Esophagus squamous epithelium (tissue), 5 donors: ENCODE measurements at places on chromosomes 4 and X.

DNA sequence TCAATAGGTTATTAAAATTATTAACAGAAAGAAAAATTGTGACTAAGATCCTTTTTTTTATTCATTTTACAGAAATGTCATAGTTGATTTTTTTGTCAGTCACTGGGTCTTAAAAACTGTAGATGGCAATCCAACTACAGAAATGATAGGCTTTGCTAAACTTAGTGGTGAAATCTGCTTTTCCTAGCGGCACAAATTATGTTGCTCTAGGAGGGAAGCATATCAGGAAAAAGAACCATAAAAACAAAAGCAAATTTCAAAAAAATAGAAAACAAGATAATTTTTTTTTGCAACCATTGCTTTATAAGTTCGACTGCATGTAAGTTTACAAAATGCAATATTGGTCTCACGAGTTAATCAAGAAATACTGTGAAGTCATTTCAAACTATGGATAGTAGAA lies 443.5 kb upstream of the IGFBP7 start:
- no peak for DNase-seq

DNA sequence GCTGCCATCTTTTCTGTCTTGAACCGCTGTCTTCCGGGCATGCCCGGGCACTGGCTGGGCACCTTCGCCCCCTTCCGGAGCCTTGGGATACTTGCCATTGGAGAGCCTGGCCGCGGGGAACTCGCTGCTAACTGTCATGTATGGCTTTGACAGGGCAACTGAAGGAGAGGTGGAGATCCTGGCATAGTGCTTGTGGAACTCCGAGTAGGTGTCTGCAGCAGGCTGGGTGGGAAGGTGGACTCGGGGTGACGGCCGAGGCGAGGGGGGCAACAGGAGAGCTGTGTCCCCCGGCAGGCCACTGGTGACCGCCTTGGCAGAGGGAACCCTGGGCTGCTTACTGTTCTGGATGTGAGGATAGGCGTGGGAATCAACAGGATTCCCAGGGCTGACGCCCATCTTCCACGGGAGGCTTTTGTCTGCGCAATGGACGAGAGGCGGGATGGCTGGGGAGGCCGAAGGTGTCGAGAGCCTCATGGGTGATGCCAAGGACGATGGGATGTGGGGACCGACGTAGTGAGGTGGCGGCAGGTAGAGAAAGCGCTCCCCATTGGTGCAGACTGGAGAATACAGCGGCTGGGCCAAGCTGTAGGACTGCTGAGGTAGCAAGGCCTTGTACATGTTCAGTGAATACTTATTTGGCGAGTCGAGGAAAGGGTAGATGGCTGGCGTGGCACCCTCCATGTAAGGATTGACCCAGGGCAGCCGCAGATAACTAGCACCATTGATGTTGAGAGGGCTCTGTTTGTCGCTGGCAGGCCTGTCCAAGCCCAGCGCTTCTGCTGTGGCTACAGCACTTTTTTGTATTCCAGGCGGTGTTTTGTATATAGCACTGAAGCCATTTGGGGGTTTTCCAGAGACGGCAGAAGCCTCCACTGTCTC lies 23.4 kb downstream of the BCOR start:
- no peak for DNase-seq

DNA sequence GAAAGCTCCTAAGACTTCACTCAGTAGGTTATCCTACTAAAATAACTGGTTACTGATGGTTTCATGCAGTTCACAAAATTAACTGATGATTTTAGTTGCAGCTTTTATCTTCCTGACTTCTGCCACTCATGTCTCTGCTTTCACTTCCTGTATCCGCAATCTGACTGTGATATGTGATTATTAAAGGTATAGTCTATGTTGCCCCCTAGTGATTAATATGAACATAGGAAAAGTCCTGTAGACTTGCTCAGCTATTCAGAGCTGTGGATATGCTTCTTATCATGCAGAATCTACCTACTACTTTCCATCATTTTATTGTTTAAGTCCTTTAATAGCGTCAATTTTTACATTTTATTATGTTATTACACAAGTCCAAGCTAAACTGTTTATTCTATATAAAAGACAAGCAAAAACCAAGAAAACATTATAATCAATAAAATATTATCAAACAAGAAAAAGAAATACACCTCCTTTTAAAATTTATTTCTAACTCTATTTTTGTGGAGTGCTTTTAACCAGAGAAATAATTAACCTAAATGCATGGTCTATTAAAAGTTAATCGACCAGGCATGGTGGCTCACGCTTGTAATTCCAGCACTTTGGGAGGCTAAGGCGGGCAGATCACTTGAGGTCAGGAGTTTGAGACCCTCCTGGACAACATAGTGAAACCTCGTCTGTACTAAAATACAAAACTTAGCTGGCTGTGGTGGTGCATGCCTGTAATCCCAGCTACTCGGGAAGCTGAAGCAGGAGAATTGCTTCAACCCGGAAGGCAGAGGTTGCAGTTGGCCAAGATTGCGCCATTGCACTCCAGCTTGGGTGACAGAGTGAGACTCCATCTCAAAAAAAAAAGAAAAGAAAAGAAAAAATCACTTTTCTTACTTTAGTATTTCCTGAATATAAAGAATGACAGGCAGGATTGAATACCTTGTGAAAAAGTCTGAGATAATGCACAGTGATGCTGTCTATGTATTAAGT lies 40.4 kb upstream of the TLR2 start:
- DNase-seq: no peak

DNA sequence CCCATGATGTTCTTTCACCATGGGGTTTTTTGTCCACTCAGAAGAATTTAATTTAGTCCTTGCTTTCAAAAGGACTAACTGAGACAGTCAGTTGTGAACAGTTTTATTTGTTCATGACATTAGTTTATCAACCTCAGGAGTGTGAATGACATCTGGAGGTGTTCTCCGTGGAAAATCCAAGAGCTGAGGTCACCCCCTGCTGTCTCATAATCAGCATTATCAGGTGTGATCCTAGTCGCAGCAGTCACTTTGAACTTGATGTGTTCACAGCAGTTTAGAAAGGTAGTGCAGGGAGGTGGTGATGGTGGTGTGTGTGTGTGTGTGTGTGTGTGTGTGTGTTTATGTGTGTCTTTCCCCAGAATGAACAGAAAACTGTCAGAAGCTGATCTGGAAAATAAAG lies 1760.8 kb upstream of the PCDH10 start:
- DNase-seq: no peak

- DNase-seq: no peak
These were observed 82.8 kb downstream of the MAGEB10 start for GRCh38 chrX:27890611-27891010.

DNA sequence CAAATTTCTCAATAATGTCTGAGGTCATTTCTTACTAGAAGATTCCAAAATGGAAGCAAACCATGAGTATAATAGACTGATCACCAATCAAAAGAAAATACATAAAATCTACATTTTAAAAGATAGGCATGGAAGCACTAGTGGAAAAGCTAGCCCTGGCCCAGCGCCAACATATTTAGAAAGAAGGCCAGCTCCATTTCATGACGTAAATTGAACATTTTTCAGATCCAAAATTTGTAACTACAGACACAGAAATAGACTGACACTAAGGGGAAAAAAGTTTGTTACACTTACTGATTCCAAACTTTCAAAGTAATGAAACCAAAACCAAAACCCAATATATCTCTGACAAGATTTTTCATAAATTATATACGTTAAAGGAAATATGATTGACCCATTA lies 117.7 kb downstream of the ADAMTS3 start:
- DNase-seq: no peak

DNA sequence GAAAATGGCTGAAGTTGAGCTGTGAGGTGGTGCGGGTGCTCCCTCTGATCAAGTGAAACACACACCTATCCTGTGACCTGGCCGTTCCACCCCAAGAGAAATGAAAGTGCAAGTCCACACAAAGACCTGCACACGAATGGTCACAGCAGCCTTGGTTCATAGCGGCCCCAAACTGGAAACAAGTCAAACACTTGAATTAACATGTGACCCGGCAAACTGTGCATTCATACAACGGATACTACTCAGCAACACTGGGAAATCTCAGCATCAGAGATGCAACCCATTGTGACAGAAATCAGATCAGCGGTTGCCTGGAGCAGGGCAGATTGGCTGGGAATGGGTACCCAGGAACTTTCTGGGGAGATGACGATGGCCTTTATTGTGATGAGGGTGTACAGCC lies 7.6 kb downstream of the G6PD start:
- DNase-seq: no peak

GRCh38 chrX:39058724-39059123 lies 257.5 kb downstream of the MID1IP1 start:
- DNase-seq: no peak

GRCh38 chr4:121554382-121554781 lies 142.4 kb downstream of the ANXA5 start:
- DNase-seq: no peak

- no peak for DNase-seq
These were observed 125.1 kb upstream of the FUNDC1 start for GRCh38 chrX:44667771-44668170.

GRCh38 chr4:141356963-141357335 lies 136.3 kb downstream of the ZNF330 start:
- DNase-seq: no peak

DNA sequence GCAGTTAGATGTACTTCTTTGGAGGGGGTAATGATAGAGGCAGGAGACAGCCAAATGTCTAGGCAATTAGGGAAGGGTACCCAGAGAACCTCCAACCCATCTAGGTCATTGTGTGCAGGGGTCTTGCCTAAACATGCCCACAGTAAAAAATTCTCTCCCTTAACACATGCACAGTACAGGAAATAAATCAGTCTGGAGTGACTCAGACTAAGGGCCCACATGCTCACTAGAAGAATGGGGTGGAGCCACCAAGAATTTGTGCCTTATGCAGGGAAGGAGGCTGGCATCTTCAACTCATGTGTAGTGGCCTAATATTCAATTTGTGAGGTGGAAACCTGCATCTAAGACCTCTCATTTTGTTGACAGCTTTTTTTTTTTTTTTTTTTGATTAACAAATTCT lies 945.3 kb upstream of the GRIA3 start:
- no peak for DNase-seq

DNA sequence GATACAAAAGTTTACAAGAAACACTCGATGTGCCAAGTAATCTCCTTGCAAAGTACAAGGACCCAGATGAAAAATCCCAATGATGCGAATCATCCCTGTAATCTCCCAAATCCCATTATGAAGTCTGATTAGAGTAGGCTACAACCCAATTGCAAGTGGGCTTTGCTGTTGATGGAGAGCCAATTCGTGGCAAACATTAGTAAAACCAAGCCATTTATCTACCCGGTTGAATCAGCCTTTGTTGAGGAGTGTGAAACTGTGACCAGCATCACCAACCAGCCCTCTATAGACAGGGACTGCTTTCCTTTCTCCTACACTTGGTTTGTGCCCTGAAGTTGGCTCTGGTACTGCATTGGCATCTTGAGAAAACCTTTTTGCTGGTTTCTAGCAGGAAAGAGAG lies 1.2 kb upstream of the PRPS2 start:
- no peak for DNase-seq

DNA sequence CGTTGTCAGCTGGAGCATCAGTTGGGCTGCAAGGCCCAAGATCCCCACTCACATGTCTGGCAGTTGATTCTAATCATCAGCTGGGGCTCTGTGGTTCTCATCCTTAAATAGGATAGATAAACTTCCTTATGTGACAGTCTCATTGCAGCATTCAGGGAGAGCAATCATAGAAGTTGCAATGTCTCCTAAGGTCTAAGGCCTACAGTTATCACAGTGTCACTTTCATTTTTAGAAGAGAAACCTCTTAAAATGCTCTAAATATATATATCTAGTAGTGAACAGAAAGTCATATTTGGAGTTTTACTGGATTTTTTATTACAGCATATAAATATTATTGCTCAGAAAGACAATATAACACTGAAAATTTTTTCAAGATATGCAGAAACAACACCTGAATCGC lies 226.0 kb upstream of the PPP1R2C start:
- no peak for DNase-seq

DNA sequence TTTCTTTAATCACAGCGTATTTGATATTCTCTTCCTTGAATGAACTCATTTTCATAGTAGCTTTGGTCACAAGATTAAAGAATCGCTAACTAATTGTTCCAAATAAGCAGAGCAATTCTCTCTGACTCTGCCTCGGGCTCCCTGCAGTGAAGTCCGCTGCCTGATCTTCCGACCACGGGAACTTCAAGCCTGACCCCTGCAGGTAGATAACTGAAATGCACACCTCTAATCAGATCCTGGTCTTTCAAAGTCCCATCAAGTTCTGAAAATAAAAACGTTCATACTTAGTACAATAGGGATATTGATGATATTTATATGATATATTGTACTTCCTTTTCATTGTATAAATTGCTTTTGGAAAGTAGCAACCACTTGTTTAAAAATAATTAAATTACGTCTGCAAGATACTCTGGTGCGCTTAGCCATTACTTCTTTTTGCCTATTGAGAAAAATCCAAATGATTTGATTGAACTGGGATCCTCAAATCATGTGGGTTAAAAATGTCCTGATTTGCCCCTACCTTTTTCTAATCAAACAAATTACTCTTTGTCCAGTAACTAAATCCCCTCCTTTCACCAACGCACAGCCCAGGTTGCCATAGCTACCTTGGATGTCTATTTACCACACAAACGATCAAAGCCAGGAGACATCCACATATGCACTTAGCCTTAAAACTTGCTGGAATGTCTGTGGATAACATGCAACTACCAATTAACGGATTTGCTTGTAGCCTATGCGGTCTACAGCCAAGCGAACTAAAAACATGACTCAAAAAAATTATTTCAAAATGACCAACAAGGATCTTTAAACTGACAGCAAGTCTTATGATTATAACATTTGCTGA lies 4.2 kb downstream of the MID1 start:
- DNase-seq: no peak

GRCh38 chrX:78102091-78102490 lies 2.0 kb upstream of the PGK1 start:
- no peak for DNase-seq

DNA sequence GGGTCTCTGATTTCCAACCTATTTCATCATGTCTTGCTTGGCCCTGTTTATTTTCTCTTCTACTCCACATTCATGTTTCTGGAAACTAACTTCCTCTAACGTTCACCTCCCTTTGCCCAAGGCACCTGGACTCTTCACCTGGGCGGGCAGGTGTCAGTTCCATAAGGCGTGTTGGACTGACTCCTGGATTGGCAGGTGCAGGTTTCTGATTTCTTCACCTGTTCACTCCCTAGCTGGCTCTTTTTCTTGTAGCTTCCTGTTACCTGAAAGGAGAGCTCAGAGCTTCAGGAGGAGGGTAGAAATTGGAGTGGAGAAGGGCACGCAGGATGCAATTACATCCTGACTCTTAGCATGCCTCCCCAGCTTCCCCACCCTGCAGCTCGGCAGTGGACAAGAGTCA lies 350.8 kb upstream of the KLF3 start:
- DNase-seq: no peak

DNA sequence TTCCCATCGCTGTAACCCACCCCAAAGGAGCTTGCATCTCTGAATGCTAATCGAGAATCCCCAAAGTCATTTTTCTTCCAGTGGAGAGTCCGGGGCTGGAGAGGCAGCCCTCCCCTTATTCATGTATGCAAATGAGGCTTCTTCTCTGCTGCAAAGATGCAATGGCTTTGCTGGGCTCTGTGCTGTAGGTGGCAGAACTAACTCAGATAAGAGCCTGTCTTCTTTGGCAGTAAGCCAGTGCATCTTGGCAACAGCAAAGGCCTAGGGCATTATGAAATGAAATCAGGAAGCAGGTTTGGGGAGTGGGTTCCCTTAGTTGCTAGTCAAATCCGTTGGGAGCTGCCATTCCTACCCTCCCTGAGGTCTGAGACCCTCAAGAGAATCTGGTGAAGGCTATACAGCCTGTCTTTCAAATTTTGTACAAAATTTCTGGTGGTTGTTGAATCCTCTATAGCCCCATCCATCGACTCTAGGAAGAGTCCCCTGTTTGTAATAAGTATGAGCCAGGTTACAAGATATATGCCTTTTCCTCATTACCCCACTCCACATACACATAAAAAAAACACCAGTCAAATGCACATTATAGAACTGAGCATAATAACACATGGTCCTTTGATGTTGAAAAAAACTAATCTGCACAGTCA lies 290.6 kb upstream of the TAPT1 start:
- DNase-seq: no peak
